ENCODE measurements at places on chromosomes 6 and 20.

- DNase-seq = no peak
Measured at GRCh38 chr6:53822401-53823125, 27.8 kb downstream of the LRRC1 start.

GRCh38 chr20:33696448-33696847 lies 10.3 kb upstream of the E2F1 start:
- no peak for DNase-seq

DNA sequence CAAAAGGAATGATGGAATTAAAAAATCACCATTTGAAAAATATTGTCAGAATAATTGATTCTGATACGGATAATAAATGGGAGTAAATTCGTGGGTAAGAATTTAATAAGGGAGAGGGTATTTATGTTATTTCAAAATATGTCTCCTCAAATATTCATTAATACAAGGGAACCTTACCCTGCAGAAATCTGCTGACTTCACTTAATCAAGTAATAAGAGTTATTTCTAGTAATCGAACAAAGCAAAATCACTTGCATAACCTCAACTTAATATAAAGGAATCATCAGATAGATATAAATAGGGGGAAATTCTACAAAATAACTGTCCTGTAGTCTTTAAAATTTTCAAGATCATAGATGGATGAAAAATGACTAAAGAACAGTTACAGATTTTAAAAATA lies 1164.7 kb upstream of the GJE1 start:
- DNase-seq = no peak

DNA sequence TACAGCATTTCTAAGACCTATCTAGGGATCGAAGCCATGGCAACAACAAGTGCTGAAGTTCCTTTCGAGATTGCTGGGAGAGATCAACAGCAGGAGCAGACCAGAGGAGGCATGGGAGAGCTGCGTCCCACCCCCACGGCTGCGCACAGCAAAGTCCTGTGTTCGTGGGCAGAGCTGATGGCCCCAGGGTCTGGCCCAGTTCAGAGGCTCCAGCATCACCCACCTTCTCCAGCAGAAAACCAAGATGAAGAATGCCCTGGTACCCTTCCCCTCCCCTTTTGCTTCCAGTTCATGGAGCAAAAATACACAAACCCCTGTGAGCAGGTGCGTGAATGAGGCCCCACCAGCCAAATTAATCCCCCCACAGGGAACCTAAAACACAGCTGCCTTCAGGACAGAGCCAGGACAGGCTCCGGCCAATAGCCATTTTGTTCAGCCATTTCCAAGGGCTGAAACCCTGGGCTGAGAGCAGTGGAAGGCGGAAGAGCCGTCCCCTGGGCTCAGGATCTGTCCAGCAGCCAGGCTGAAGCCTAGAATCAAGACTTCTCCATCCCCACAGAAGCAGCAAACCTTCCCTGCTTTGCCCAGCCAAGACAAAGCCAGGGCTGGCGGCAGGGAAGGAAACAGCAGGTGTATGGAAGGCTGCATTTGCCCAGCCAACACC lies 102.8 kb downstream of the PREX1 start:
- DNase-seq = no peak

DNA sequence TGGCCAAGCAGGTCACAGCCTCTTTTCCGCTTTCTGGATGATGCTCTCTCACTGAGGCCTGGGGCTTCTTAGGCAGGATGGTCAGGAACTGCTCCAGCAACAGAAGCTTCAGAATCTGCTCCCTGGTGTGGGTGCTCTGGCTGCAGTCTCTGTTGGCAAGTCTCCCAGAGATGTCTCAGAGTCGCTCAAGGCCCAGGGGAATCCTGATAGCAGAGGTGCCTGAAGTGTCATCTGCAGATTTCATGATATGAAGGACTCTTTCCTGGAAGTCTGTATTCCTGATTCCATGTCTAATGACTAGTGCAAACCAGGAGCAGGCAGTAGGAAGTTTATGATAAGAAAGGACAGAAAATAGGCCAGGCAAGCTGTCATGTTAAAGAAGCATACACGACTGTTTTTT lies 20.3 kb downstream of the ZSCAN31 start:
- no peak for DNase-seq

GRCh38 chr20:11677428-11677827 lies 240.3 kb upstream of the BTBD3 start:
- no peak for DNase-seq

GRCh38 chr6:22326500-22326899 lies 29.7 kb upstream of the PRL start:
- no peak for DNase-seq

GRCh38 chr6:135147637-135148592 lies 33.2 kb upstream of the MYB start:
- DNase-seq = no peak

DNA sequence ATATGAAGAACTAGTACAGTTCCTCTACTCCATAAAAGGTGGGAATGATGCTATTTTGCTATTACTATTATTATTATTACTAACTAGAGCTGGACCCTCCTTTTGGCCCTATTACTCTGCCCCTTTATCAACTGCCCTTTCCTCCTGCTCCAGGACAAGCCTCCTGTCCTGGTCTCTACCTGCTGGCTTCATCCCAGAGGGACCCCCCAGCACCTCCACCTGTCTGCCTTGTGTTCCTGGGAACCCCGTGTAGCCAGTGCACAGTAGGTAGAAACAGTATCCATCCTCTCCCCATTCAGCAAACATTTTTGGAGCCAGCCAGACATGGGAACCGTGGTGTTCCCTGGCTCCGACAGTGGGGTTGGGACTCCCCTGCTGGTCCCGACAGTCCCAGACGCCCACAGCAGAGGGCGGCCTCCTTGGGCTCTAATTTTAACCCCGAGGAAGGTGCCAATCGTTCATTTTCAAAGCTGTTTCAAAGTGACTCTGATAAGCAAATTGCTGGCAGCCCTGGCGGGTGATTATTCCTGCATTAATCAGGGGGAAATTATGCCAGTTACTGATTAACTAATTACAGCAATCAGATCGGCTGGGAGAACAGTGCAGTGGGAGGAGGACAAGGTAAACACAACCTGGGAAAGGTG lies 44.2 kb upstream of the MDGA1 start:
- DNase-seq = no peak

DNA sequence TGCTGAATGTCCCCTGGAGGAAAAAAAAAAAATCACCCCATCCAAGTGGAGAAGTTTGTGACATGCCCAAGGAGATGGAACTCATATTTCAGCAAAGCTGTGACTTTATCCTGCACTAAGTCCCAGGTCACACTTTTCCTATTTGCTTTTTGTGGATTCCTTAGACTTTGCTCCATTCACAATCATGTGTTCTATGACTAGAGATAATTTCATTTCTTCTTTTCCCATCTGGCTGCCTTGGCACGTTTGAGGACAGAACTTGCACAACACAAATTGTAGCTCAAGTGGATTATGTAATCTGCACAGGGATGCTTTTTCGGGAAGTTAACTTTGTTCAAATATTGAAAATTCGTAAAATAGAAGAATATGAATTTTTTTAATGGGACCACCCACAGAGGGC lies 100.7 kb upstream of the PTPN1 start:
- DNase-seq = no peak

GRCh38 chr6:111423055-111423633 lies 59.9 kb downstream of the REV3L start:
- no peak for DNase-seq

- no peak for DNase-seq
Measured at GRCh38 chr6:29011276-29011734, 6.2 kb upstream of the ZNF311 start.

DNA sequence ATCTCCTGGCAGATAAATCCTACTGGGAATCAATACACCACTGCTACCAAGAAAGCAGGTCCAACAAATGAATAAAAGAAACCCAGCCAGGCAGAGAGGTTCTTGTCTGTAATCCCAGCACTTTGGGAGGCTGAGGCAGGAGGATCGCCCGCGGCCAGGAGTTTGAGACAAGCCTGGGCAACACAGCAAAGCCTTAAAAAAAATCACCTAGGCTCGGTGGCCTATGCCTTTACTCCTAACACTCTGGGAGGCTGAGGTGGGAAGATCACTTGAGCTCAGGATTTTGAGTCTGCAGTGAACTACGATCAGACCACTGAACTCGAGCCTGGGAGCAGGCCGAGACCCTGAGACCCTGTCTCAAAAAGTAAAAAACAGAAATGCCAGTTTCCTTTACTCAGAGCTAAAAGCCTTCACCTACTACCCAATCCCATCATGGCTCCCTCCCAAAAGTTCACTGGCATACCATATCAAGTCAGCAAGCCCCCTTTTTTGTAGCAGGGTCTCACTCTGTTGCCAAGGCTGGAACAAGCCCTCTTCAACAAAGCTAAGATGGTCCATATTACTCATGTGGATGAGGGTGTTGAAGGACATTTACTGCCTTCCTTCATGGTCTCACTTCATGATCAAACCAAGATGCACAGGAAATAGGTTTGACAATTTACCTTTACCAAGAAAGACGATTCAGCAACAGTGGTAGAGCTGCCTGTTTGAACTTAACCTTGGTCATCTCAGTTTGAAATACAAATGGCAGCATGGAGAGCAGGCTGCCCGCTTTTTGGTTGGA lies 5.3 kb downstream of the SNX5 start:
- DNase-seq = no peak

DNA sequence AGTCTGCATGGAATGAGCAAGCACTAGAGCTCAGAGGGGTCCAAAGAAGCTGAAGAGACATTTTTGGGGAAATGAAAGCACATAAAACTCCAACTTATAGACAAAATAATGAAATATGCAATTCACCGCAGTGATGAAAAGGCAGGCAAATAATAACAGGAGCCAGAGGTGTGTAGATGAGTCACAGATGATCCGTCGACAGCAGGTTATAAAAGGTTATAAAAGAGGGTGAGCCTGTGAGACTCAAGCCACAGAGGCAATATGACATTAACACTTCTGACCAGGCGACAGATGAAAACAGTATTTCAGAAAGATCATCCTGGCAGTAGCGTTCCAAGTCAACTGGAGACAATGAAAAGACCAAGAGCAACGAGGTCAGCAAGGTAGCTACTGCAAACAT lies 35.8 kb upstream of the ANKRD60 start:
- no peak for DNase-seq

DNA sequence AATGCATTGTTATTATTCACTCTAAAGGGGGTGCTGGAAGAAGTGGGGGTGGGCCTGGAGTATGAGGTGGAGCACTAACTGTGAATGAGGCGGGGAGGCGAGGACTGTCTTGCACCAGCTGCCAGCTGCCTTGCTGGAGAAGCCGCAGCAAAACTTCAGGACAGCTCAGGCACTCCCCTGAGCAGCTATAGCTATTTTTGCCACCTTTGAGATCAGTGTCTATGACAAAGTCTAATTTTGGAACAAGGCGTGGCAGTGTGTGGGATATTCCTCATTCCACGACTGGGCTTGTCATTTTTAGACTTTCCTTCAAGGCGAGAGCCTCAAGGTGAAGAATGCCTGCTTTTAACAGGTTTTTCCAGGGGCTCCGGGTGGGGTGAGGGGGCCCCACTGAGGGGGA lies 143.8 kb downstream of the DOK5 start:
- no peak for DNase-seq

- no peak for DNase-seq
Measured at GRCh38 chr20:7389216-7389615, 551.0 kb downstream of the HAO1 start.

GRCh38 chr6:6661191-6661590 lies 72.7 kb downstream of the LY86 start:
- DNase-seq = no peak

DNA sequence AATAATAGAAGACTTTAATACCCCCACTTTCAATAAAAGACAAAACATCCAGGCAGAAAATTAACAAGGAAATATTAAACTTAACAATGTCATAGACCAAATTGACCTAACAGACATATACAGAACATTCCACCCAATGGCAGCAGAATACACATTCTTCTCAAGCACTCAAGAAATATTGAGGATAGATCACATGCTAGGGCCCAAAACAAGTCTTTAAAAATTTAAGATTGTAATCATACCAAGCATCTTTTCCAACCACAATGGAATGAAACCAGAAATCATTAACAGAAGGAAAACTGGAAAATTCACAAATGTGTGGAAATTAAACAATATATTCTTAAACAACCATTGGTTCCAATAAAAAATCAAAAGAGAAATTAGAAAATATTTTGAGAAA lies 161.0 kb downstream of the COL12A1 start:
- DNase-seq = no peak

GRCh38 chr6:70345619-70346018 lies 42.7 kb upstream of the COL9A1 start:
- DNase-seq = no peak

GRCh38 chr6:158910484-158911440 lies 89.2 kb downstream of the RSPH3 start:
- no peak for DNase-seq

GRCh38 chr20:41063442-41063841 lies 34.8 kb downstream of the TOP1 start:
- DNase-seq = no peak

All from activated effector memory CD4-positive, alpha-beta T cell treated with Interleukin-2 at 50 U/mL for 16 hours (primary cell).